ENCODE measurements at places on chromosomes 6 and 20.

DNA sequence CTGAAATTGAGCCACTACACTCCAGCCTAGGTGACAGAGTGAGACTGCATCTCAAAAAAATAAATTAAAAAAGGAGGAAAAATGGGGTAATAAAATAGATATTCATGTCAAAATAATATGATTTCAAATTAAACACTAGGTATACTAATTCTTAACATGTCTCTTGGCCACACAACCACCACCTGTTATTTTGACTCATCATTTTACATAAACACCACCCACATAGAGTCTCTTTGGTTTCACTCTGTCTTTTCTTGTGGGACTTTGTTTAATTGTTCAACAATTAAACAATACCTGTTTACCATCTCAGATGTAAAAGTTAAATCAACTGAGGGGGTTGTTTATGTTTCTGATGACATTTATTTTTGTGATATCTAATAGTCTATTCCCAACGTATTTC, 476.8 kb upstream of the ADGRB3 start:
- no peak for DNase-seq

- no peak for DNase-seq
Observed at GRCh38 chr6:19289457-19289856, 547.7 kb upstream of the ID4 start.

GRCh38 chr6:30178837-30179236, 15.5 kb downstream of the TRIM15 start:
- DNase-seq: no peak

GRCh38 chr6:155143578-155144106, 120.2 kb upstream of the CLDN20 start:
- no peak for DNase-seq

- DNase-seq: no peak
Observed at GRCh38 chr6:125818225-125818657, 27.5 kb downstream of the NCOA7 start.

GRCh38 chr20:17835240-17835933, 133.2 kb downstream of the SNX5 start:
- no peak for DNase-seq

Data from epithelial cell of proximal tubule (primary cell).